Activated effector memory CD4-positive, alpha-beta T cell treated with anti-CD3 and anti-CD28 coated beads, Interleukin-2, amount 50 U/mL, for 16 hours (primary cell): ENCODE measurements at places on chromosomes 1 and 21.
A peak's percentile ranks its signal among the peaks of the same experiment; 100 is the strongest.

- DNase-seq: peak; percentile 64
Observed at GRCh38 chr1:15696956-15697521, 12.9 kb downstream of the PLEKHM2 start.

- DNase-seq: no peak
Observed at GRCh38 chr1:7052701-7053100, 267.4 kb downstream of the CAMTA1 start.

DNA sequence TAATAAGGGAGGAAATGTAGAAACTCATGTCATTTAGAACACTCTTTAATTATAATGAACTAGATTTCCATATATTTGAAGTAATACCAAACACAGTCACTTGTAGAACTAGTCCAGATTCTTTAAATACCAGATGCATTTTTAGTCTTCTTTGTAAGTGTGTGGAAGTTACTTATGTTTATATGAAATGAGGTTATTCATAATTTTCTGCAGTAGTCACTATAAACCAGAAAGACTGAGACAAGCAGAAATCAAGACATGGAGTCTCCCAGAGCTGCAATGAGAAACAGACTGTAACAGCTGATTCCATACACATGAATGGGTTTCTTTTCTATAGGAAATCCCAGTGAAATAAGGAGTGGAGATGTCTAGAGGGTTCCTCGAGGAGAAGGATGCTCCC, 216.6 kb upstream of the ZP4 start:
- DNase-seq: no peak

- no peak for DNase-seq
Observed at GRCh38 chr21:42733874-42734273, 80.5 kb downstream of the PDE9A start.

GRCh38 chr21:31599013-31599412, 60.5 kb upstream of the SOD1 start:
- DNase-seq: no peak

DNA sequence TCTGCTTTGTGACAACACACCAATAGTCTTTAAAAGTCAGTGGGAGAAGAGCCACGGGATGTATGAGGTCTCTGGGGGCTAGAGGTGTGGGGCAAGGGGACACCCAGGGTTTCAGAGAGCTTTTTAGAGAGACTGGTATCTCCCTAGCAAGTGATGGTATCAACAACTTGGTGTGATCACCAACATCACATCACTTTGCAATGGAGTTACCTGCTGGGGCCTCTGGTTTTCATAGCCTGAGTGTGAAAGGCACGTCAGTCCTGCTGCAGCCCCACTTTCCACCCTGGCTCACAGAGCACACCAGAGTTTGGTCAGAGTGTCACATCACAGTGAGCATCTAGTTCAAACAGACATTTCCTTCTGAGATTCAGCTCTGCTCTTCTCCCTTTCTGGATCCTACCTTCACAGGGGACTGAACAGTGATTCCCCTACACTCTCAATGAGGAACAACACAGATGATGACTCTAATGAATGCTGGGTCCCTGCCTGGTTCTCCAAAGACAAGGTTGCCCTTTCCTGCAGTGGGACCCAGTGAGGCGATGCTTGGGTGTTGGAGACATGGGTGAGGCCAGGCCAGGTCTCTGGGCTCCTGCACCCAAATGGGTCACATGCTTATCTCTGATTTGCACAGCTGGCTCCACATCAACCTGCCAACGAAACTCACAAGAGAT, 2.0 kb upstream of the MAN1C1 start:
- DNase-seq: no peak

DNA sequence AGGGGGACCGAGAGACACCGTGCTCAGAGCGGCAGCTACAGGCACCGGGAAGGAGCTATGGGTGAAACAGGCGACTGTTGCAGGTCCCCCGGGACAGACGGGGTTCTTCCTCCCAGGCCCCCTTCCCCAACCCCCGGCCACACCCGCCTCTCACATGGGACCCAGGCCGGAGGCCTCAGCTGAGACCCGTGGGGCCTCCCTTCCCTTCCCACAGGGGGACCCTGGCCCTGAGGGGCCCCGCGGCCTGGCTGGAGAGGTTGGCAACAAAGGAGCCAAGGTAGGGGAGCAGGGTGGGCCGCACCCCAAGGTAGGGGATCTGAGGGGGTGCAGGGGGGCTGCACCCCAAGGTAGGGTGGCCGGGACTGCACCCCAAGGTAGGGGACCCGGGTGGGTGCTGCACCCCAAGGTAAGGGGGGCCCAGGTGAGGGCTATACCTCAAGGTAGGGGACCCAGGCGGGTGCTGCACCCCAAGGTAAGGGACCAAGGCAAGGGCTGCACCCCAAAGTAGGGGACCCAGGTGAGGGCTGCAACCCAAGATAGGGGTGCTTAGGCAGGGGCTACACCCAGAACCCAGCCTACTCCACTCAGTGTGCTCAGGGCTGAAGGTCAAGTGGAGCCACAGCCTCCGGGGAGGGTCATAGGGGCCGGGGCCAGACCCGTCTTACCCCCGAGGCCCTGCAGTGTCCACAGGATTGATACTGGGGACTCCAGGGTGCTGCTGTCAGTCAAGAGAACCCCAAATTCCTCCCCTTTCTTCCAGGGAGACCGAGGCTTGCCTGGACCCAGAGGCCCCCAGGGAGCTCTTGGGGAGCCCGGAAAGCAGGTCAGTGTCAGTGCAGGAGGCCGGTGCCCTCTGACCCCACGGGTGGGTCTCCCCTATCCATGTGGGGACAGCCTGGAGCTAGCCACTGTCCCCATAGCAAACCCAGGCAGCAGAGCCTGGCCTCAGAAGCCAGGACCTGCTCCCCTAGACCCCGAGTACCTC, 22.7 kb downstream of the COL6A2 start:
- peak; percentile 50 for DNase-seq

- DNase-seq: no peak
Observed at GRCh38 chr1:163361123-163361934, 39.6 kb downstream of the NUF2 start.

GRCh38 chr21:45362748-45363145, 42.2 kb upstream of the COL18A1 start:
- no peak for DNase-seq

DNA sequence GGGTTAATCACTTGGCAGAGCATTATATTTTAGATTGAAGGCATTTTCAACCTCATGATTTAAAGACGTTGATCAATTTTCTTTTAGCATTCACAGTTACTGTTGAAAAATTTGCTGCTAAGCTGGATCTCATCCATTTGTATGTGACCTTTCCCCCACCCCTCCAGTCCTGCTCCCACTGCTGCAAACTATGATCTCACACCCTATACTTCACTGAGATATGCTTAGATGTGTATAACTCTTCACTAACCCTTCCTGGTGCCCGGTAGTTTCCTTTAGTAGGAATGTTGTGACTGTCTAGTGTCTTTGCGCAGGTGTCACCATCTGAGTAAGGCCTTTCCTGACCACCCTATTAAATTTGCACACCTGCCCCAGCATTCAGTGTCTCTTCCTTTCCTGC, 67.0 kb upstream of the C1orf21 start:
- no peak for DNase-seq

- DNase-seq: no peak
Observed at GRCh38 chr1:14294860-14295536, 303.5 kb upstream of the KAZN start.
